ENCODE measurements at places on chromosomes 2 and 18.

DNA sequence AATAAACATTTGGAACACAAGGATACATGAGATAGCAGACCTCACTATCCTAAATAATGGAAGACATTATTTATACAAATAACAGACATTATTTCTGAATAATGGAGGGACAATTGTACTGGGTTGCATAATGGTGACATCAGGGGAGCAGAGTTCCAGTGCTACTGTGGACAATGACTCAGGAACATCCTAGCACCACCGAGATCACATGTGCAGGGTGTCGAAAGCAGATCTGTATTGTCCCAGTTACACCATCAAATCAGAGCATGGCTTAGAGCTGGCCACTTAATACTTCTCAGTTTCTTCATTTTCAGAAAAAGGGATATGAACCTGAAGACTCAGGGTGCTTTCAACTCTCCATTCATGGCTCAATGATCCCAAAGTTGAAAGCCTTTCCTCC lies 249.1 kb upstream of the RBMS1 start:
- DNase-seq: no peak

- DNase-seq: no peak
Observed at GRCh38 chr2:234587341-234588053, 90.6 kb upstream of the ARL4C start.

- no peak for DNase-seq
Observed at GRCh38 chr2:44120428-44120827, 48.2 kb upstream of the PPM1B start.

- DNase-seq: no peak
Observed at GRCh38 chr2:8146132-8147005, 535.5 kb upstream of the ID2 start.

- DNase-seq: no peak
Observed at GRCh38 chr2:101431486-101431885, 43.4 kb downstream of the RFX8 start.

DNA sequence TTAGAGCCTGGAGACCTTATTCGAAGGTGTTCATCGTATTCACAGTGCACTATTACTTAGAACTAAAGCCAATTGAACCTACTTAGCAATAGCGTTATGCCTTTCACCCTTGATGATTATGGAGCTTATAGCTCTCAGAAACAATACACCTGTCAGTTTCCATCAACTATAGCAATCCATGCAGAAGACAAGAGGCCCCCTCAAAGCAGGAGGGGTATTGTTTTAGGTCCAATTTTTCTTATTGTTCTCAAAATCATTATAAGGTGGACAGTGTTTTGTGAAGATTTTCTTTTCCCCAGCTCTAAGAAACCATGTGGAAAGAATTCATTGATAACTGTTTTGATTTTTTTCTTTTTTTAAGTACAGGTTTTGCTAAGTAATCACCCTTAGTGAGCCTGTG lies 135.5 kb downstream of the MEIS1 start:
- DNase-seq: no peak

DNA sequence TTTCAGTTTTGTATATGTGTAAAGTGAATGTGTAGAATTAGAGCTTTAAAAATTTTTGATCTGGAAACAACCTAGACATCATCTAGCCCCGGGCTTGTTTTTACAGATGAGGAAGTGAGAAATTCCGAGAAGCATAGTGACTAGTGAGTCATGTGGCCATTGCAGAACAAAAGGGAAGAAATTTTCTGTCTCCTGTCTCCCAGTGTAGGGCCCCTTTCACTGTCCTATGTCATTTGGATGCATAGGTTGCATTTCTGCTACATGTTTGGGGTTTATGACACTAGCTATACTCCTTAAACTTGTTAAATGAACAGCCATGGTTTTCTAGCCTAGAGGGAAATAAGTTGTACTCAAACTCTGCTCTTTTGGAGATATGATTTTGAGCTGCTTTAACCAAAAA lies 84.6 kb downstream of the PLCL1 start:
- no peak for DNase-seq

- DNase-seq: no peak
Observed at GRCh38 chr2:212708355-212708754, 169.8 kb upstream of the ERBB4 start.

DNA sequence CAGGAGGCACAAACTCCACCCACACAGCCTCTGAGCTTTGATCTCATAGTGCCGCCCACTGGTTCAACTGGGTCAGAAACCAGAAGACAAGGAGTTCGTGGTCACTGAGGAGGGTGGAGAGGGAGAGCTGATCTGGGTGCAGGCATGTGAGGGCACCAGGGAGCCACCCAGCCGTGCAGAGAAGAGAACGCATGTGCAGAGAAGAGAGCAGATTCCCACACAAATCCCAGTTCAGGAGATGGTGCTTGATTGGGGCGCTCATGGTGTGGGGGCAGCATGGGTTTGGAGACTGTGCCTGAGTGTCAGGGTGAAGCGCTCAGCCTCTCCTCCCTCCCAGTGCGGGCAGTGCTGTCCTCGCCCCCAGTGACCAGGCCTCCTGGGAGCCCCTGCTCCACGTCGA lies 375.2 kb upstream of the MYT1L start:
- no peak for DNase-seq

GRCh38 chr18:80252136-80252535 lies 4.8 kb upstream of the PARD6G start:
- no peak for DNase-seq

- DNase-seq: no peak
Observed at GRCh38 chr2:81276595-81276994, 972.0 kb upstream of the LRRTM1 start.

- no peak for DNase-seq
Observed at GRCh38 chr18:63159590-63159989, 160.0 kb downstream of the BCL2 start.

- DNase-seq: no peak
Observed at GRCh38 chr2:51673628-51674027, 641.7 kb upstream of the NRXN1 start.

- DNase-seq: no peak
Observed at GRCh38 chr2:18169893-18170175, 291.4 kb downstream of the KCNS3 start.

- DNase-seq: no peak
Observed at GRCh38 chr2:42922790-42923579, 130.6 kb upstream of the HAAO start.

DNA sequence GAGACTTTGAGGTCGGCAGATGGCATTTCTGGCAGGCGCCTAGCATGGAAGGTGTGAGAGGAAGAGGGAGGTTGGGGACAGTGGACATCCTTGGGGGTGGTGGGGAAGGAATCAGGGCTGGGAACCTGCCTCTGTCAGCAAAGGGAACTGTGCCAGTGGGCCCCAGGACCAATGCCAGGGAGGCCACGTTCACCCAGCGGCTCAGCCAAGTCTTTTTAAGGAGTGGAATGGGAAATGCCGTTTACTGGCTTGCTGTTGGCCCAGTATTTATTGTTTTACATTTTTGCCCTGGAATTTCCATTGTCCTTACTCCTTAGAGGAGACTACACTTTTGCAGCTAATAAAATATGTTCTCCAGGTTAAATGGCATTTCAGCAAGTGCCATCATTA lies 135.2 kb downstream of the MCFD2 start:
- DNase-seq: no peak

DNA sequence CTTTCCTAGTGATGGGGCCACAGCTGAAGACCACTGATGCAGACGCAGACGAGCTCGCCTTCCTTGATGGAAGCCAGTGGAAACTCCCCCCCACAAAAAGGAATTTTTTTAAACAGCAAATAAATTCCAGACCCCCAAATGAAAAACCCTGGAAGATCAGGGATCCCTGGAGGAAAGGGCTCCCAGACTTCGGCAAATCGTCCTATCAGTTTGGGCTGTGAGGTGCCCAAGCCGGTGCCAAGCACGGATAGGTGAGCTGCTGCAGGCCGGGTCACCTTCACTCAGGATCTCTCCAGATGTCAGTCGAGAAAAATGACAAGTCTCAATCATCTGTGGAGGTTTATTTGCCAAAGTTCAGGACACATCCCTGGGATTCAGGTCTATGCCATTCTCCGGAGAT lies 42.0 kb downstream of the RTP5 start:
- DNase-seq: no peak

- no peak for DNase-seq
Observed at GRCh38 chr18:3973191-3973850, 481.8 kb downstream of the DLGAP1 start.

DNA sequence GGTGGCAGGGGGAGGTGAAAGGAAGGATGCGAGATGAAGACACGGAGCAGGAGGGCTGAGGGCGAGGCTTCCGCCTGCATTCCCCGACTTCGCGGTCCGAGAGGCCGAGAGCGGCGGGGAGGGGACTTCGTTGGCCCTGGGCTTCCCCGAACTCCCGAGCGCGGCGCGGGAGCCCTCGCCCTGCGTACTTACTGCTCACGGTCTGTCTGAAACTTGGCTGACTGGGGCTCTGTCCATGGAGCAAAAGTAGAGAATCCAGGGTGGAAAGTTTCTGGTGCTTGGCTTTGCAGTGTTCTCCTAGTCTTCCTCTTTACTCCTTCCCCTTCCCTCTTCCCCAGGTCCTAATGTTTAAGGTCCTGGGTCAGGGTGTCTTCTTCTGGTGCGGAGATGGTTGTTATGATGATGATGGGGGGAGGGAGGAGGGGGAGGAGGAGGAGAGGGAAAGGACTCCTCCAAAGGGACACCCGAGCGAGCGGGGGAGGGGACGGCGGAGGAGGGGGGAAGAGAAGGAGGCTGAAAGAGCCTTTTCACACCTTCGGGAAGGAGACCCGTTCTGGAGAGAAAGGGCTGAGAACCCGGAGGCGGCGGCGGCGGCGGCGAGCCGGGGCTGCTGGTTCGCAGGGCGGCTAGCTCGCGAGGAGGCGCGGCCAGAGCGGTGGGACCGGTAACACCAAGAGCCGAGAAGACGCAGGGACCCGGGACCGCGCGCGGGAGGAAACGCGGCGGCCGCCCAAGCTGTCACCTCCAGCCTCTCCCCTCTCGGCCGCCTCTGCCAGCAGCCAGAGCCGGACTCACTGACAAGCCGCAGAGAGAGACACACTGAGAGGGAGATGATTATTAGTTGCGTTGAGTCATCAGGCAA lies at the start of gene SATB2:
SATB2 (minus strand) TSS at position 793 of the 862 bp plus-strand sequence. CDS start 1,902 bp downstream, outside the sequence.
- no peak for DNase-seq

- no peak for DNase-seq
Observed at GRCh38 chr18:69617888-69618287, 217.2 kb downstream of the DOK6 start.

- DNase-seq: no peak
Observed at GRCh38 chr18:56812674-56813073, 161.5 kb downstream of the WDR7 start.

- DNase-seq: no peak
Observed at GRCh38 chr2:100821255-100821910, 1.4 kb downstream of the NPAS2 start.

GRCh38 chr2:118774458-118775133 lies 72.9 kb downstream of the EN1 start:
- no peak for DNase-seq

GRCh38 chr2:241859436-241860183 lies 916 bp upstream of the PDCD1 start:
- peak; percentile 43 for DNase-seq

- DNase-seq: no peak
Observed at GRCh38 chr18:35478520-35479435, 19.0 kb downstream of the INO80C start.

- no peak for DNase-seq
Observed at GRCh38 chr2:176997074-176997791, 215.4 kb upstream of the HNRNPA3 start.

- no peak for DNase-seq
Observed at GRCh38 chr2:790634-791245, 113.5 kb upstream of the TMEM18 start.

- no peak for DNase-seq
Observed at GRCh38 chr2:211367711-211368110, 811.3 kb downstream of the CPS1 start.

GRCh38 chr2:181970160-181970794 lies 15.4 kb upstream of the PPP1R1C start:
- DNase-seq: no peak

DNA sequence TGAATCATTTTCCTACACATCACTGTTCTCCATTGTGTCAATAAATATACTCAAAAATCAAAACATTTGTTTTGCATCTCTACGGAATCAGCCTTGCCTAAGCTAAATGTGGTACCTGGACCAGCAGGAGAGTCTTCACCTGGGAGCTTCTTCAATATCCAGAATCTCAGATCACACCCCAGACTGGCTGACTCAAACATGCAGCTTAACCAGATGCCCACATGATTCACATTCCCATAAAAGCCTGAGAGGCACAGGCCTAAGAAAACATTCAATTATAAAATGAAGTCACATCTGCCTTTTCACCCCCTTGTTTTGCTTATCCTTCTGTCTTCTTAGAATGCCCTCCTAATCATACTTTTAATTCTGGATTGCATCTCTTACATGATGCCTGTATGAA lies 1045.5 kb upstream of the NXPH2 start:
- DNase-seq: no peak

DNA sequence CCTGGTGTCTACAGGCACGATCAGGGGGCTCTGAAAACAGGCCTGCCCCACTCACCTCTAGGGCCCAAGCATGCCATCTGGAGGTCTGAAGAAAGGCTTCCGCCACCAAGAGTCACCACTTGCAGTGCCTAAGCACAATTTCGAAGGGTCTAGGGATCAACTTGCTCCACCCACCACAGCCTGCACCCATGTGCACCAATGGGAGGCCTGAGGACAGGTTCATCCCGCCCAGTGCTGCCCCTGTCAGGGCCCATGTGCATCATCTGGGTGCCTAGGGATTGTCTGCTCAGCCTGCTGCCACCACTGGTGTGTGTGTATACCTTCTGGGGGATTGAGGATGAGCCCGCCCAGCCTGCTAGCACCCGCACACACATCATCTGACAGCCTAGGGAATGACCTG lies 121.0 kb upstream of the ACVR1C start:
- DNase-seq: no peak

DNA sequence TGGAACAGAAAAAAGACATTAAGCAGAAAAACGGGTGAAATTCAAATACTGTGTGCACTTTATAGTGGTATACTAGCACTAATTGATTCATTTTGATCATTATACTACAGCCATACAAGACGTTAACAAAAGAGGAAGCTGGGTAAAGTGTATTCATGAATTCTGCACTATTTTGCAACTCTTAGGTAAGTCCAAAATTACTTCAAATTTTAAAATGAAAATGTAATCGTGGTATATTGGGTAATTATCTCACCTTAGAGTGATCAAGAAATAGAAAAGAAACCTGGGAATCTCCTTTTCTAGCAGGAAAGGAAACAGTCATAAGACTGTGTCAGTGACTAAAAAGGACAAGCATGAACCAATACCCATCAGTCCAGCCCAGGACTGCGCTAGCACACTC lies 5.4 kb downstream of the TGFBRAP1 start:
- no peak for DNase-seq

DNA sequence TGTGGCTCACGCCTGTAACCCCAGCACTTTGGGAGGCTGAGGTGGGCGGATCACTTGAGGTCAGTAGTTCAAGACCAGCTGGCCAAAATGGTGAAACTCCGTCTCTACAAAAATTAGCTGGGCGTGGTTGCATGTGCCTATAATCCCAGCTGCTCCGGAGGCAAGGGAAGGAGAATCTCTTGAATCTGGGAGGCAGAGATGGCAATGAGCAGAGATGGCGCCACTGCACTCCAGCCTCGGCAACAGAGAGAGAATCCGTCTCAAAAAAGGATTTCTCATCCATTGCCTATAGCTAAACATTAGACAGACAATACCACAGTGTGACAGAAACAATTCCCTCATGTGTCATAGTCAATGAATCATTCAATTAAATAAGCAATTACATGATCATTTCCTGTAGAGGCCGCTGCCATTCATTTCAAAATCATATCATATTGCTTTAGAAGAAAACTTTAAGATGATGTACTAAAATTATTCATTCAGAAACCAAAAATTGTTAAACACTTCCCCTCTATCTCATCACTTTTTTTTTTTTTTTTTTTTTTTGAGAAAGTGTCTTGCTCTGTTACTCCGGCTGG lies 69.5 kb upstream of the TGIF1 start:
- DNase-seq: no peak

All from naive B cell (primary cell).